ENCODE measurements at places on chromosomes 3 and 15.

DNA sequence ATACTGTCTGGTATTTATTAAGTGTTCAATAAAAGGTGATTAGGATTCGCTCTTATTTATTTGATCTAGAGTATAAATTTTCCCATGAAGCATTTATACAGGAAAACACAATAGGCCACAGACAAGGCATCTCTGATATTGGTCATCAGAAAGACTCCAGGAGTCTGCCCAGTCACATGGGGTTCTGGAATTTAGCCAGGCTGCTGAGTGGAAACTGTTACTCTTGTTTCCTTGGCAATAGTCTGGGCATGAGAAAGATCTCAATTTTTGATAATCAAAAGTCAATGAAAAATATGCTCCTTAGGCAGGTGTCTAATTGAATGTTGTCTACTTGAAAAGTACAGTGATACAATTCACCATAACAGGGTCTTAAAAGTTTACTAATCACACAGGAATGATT is 161.2 kb downstream of the FRMD5 start:
- DNase-seq: no peak

DNA sequence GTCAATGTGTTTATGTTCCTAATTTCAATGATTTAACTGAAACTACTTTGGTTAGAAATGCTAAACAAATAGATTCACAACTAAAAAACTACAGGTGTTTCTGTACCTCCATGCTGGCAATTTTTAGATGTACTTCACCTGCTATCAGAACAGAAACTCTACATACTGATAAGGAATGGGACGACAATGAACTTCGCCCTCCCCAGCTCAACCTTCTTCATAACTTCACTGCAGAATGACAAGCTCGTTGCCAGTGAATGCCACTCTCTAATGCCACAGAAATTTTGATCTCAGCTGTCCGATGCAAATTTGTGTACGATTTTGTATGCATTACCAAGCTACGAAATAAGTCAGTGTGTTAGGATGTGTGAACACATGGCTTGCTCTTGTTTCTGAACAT is 133.4 kb downstream of the FOXP1 start:
- no peak for DNase-seq

DNA sequence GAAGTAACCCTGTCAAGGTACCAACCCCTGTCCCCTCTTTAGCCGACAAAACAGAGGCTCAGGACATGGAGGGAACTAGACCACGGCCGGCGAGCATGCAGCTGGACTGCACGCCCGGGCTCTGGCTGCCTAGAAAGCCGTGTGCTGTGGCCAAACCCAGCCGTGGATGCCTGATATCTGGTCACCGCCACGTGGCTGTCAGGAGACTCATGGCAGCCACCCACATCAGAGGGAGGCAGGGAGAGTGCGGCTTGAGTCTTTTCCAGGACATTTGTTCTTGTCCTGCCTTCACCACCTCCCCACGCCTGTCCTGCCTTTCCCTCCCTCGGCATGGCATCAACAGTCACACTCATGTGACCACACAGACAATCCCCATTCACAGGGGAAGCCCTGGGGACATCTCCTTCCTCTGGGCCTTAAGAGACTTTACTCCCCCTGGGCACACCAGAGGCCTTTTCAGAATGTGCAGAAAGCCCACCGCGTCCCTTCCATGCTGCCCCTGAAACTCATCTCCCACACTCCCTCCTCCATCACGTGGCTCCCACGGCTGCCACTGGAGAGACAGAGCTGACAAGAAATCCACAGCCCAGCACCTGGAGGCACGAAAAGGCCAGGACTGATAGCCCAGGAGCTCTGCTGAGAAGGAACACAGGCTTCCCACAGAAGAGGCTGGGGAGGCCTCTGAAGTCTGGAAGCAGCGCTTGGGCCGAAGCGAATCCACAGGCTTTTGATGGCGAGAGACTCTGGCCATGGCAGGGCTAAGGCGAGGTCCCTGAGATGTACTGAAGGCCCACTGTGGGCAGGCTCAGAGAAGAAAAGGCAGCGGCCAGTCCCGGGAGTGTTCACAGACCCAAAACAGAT is 71.2 kb upstream of the IQSEC1 start:
- DNase-seq: no peak

- no peak for DNase-seq
Observed at GRCh38 chr3:120353463-120353862, 4.3 kb upstream of the LRRC58 start.

GRCh38 chr3:149815321-149815720 is 2.3 kb downstream of the RNF13 start:
- DNase-seq: no peak

Measured in activated T-helper 1 cell treated with anti-CD3 and anti-CD28 coated beads, Interleukin-2, amount 50 U/mL, for 16 hours (primary cell).